Right forelimb (tissue), 1 donor: ENCODE measurements at places on chromosomes 1 and 21.

DNA sequence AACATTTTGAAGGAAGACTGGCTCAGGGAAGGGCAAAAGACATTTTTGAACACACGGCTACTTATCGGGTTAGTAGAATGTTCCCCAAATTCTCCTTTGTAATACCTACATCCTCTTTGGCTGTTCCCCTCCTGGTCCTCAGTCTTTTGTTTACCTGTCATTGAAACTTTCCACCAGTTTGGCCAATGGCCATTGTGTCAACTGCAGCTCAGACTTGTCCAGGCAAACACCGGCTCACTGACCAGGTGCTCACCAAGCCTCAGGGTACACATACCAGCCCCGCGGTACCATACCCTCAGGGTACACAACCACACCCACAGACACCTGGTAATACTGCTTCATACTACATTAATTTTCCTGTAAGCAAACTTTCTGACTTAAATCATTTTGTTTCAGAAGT is 84.8 kb upstream of the ZNF648 start:
- DNase-seq: no peak

GRCh38 chr1:160466961-160467360 is 56.1 kb downstream of the SLAMF6 start:
- DNase-seq: no peak

GRCh38 chr1:158077411-158078256 is 84.2 kb downstream of the KIRREL1 start:
- DNase-seq: no peak

DNA sequence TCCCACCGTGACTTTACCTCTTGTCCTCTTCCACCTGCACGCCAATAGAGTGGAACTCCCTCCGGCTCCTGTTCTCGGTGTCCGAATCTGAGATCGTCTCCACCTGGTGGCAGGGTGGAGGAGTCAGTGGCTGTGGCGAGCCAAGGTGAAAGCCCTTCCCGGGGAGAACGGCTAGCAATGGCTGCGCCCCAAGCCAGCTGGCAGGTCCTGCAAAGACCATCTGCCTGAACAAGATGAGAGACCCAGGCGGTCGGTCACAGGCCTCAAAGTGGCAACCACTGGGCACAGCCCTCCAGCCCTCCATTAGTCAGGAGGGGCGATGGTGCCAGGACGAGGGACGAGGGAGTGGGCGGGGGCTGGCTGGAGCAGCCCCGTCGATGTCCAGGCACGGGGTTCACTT is 25.4 kb upstream of the SMIM12 start:
- no peak for DNase-seq

DNA sequence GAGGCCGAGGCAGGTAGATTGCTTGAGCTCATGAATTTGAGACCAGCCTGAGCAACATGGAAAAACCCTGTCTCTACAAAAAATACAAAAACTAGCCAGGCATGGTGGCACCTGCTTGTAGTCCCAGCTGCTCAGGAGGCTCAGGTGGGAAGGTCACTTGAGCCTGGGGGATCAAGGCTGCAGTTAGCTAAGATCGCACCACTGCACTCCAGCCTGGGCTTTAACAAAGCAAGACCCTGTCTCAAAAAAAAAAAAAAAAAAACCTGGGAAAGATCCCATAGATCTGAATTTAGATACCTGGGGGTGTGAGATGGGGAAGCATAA is 32.9 kb downstream of the NIBAN1 start:
- DNase-seq: no peak

GRCh38 chr1:160209321-160210046 is 4.3 kb downstream of the PEA15 start:
- no peak for DNase-seq

GRCh38 chr21:24272521-24272938 is 1334.8 kb downstream of the MRPL39 start:
- DNase-seq: no peak

DNA sequence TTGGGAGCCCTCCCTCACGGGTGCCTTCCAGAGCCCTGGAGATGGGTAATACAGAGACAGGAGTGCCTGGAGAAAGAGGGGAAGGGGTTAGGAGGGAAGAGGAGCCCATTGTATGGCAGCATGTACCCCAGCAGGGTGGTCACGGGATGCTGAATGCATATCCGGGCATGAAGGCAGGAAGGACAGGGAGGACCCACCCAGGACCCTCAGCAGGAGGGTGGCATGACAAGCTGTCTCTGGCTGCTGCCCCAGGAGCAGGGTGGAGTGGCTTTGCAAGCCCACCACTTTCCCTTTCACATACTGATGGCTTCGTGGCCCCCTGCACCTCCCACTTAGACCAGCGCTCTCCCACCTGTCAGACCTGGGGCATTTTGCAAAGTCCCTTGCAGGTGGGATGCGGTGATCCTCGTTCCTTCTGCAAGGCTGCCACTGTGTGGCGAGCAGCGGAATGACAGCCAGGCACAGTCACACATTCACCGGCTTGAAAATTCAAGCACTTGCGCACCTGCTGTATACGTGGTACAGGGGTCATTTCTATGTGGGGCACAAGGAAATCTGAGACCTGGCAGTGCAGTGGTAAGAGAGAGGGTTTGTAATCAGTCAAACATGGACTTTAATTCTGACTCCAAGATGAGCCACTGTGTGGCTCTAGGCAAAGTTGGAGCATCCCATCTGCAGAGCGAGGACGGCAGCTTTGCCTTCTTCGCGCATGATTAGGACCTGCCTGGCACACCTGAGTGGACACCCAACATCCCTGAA is 53.2 kb upstream of the TMEM51 start:
- DNase-seq: no peak

- DNase-seq: no peak
Observed at GRCh38 chr1:85494904-85495266, 29.9 kb upstream of the DDAH1 start.

- no peak for DNase-seq
Observed at GRCh38 chr1:90826834-90827233, 109.7 kb upstream of the BARHL2 start.

DNA sequence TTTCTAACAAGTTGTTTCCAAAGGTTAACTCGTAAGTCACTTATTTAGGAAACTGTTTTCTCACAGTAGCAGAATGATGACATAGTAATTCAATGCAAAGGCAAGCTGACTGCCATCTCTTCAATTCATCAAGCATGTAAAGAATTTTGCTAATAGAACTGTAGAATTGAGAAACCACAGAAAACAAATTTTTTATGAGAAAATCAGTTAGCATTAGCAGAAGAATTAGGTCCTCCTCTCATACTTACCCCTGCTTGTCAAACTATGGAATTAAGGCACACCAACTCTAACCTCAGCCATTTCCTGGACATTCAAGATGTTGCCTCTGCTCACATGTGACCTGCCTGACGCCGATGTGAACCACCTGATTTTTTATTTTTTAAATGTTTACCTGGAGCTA is 115.2 kb downstream of the LRRC40 start:
- no peak for DNase-seq

DNA sequence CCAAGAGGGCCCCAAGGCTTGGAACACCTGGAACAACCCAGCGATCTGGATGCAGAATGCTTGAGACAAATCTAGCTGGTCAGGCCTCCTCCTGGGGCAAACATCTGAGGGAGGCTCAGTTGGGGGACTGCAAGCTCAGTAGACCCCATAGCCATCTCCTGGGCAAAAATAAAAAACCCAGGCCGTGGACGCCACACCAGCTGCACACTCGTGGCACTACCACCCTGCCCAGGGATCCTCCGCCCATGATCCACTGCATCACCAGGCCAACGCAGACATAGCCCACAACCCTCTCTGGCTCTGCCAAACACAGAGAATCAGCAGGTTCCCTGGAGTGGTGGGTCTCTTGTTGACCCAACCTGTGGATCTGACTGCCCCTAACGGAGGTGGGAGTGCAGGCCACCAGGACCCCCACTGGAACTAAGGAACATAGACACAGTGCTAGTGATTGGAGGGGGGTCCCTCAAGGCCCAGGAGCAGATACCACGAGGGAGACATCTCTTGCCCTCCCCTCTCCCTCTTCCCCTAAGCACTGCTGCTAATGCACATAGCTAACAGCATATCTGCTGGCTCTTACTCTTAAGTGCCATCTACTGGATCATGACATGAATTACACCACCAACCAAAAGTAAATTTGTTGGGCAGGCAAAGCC is 147.2 kb downstream of the CHD1L start:
- DNase-seq: no peak

DNA sequence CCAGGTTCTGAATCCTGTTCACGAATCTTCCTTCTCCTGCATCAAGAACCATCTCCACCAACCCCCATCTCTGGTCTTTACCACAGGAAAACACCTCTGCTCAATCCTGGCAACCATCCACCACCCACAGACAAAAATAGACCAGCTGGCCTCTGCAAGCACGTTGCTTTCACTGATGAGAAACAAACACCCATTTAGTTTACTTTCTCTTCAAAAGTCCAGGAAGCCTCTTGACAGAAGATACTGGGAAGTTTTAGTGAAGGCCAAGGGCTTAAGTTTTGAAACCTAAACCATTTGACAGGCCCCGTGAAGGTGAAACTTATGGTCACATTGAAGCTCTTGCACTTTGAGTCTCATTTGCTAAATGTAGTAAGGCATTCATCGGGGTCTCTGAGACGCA is 122.6 kb upstream of the PPP2R5A start:
- DNase-seq: peak; percentile 60

- no peak for DNase-seq
Observed at GRCh38 chr1:101797722-101798121, 199.0 kb downstream of the OLFM3 start.

DNA sequence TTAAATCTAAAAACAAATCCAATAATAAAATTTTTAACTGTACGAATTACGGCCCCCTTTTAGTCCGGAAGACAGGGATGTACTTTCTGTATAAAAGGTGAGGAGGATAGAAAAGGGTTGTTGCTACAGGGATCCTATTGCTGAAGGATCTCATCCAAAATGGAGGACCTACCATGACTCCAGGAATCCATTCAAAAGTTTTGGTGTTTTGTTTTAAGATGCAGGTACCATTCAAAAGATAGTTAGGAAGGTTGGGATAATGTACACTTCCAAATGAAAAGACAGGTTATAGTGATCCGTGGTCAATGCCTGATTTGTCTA is 1.3 kb upstream of the ENAH start:
- no peak for DNase-seq

GRCh38 chr21:44778094-44778493 is 23.5 kb downstream of the UBE2G2 start:
- no peak for DNase-seq

GRCh38 chr1:233427907-233428306 is 100.4 kb downstream of the MAP3K21 start:
- DNase-seq: no peak

DNA sequence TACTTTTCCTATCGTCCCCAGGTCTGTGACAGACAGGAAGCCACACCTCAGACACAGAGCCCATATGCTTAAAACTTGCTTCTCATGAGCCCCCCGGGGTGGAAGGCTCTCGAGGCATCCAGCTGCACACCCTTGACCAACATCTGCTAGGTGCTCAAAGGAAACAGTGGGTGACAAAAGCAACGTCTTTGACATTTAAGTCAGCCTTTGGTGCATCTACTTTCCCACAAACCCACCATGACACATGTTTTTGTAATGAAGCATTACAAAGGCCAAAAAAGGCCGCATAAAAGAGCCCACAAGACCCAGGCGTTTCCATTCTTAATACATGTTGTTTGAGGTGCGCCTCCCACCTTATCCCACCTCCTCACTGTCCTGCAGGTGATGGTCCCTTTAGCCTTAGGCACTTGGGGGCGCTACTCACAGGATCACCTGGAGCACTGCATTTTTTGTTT is 11.8 kb upstream of the FASLG start:
- no peak for DNase-seq

- no peak for DNase-seq
Observed at GRCh38 chr1:191343816-191344215, 814.4 kb upstream of the RGS18 start.

DNA sequence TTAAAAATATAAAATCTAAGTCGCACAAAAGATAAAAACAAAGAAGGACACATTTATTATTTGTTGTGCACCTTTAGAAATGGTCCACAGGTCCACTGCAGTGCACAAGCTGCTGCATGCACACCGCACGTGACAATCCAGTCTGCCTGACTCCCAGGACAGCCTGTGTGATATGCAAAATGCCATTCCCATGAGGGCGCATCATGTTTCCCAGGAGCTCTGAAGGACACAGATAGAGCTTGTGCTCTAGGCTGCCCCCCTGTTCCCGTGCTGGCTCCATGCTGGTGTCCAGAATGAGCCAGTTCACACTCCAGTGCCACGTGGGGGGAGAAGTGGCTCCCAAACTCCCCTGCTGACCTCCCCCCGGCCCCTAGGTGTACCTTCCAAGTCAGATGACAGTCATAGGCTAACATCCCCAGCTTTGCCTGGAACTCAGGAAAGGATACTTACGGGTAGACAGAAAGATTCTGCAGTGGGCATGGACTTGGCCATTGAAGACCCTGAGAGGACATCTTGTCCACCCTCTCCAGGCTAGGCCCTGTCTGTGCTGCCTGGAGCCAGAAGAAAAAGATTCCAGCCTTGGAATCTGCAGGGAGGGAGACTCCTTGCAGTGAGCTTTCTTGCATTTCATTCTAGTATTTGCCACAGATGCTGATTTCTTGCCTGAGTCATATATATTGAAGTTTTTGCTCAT is 26.3 kb downstream of the RAB7B start:
- no peak for DNase-seq

GRCh38 chr1:117301901-117302300 is 65.3 kb upstream of the MAN1A2 start:
- DNase-seq: no peak

- no peak for DNase-seq
Observed at GRCh38 chr1:164562947-164563520, 4.0 kb downstream of the PBX1 start.

DNA sequence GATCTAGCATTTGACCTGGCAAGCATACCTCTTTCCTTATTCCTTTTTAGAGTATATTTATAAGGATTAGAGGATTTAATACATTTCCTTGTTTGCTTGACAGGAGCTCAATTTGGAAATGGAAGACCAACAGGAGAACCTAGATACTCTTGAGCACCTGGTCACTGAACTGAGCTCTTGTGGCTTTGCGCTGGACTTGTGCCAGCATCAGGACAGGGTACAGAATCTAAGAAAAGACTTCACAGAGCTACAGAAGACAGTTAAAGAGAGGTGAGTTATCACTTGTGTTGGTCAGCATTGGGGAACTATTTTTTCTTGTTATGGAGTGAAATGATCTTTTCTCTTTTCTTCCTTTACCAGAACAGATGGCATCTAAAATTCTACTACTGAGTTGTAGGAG is 123.4 kb upstream of the BMP8A start:
- DNase-seq: no peak
